ENCODE measurements at places on chromosomes 1 and 21.

DNA sequence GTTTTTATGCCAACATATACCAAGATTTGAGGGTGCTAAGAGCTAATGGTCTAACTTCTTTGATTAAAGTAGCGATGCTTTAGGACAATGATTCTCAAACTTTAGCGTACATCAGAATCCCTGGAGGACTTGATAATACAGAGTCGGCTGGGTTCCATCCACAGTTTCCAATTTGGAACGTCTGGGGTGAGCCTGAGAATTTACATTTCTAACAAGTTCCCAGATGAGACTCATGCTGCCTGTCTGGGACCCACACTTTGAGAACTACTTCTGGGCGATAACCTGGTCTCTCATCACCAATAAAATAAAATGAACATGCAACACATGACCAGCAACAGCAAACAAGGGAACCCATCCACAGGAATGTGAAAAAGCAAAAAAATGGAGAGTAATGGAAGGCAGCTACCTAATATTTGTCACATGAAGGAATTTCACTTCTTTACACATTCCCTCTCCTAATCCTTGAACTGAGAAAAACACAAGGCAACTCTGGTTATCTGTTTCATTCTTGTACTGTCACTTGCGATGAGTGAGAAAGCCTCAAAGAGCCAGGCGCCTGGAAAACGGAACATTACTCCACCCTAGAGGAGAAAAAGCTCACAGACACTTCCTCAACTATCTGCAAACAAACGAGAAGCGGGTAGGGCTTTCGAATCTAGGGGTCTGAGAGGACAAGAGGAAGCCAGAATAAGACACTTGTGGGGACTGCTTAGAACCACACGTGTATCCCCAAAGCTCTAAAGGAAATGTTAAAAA, 14.0 kb downstream of the HSF2BP start:
- DNase-seq: peak; percentile 75

GRCh38 chr1:243977094-243977493, 74.0 kb upstream of the ZBTB18 start:
- no peak for DNase-seq

DNA sequence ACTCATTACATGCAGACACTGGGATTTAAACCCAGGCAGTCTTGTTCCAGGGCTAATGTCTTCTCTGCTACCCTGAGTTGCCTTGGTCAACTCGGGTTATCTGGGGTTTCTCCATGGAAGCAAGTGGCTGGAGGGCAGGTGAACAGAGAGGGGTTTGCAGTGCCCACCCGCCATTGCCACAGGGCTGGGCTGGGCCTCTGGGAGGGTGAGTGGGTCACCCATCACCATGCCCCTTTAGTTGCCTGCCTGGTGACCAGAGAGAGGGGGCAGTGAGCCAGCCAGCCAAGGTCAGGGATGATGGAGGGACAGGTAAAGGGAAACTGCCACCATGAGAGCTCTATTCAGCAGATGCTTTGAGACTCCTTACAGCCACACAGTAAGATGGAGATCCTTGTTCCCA, 53.2 kb downstream of the GRIK3 start:
- DNase-seq: no peak

DNA sequence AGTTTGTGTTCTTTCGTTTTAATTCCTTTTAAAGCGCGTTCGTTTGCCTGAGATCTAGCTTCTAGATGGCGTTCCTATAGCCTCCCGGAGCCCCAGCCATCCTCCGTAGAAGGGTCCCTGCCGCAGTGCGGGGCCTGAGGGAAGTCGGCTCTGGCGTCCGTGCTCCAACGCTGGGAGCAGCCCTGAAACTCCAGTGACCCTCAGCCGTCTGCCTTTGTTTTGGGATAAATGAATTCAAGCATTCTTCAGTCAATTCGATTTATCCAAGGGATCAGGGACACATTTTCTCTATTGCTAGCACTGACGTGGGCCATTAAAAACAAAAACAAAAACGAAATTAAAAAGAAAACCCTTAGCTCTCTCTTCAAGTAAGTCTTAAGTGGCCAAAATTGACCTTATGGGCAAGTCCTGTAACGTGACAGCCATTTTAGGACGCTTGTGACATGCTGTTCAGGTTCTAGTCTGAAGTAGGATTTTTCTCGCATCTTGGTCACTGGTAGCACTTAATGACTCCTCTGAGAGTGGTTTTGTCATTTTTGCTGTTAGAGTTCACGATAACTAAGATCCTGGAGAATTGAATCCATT, 742 bp upstream of the HSPA13 start:
- no peak for DNase-seq

All from right lung (tissue), 10 donors.